HL-60 (cell line): ENCODE measurements at places on chromosomes 4 and X.

- DNase-seq, result no peak
Measured at GRCh38 chr4:120870279-120870673, 52.2 kb downstream of the PRDM5 start.

- no peak for DNase-seq
Measured at GRCh38 chrX:130295519-130296296, 27.0 kb upstream of the ZNF280C start.

DNA sequence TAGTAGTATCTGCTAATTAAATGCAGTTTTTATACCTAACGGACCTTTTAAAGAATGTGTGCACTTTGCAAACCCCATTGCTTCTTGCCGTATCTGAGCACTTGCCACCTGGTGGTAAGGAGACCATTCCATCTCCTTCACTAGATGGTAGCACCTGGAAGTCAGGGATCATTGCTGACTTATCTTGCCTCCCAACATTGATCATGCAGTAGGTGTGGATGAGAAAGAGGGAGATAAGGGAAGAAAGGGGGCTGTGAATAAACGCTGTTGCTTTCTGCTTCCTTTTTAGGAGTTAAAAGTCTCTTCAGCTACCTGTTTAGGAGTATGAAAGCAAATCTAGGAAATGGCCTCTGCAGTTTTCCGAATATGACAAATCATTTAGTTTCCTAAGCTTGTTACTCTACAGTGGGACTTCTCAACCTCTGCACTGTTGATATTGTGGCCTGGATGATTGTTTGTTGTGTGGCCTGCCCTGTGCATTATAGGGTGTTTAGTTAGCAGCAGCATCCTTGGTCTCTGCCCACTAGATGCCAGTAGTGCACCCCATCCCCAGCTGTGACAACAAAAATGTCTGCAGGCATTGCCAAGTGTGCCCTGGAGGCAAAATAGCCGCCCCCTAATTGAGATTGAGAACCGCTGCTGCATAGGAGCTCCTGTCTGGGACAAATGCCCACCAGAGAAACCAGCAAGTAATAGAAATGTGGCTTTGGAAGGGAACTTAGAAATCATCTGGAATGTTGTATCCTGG lies 38.8 kb downstream of the GAB1 start:
- DNase-seq, result no peak

DNA sequence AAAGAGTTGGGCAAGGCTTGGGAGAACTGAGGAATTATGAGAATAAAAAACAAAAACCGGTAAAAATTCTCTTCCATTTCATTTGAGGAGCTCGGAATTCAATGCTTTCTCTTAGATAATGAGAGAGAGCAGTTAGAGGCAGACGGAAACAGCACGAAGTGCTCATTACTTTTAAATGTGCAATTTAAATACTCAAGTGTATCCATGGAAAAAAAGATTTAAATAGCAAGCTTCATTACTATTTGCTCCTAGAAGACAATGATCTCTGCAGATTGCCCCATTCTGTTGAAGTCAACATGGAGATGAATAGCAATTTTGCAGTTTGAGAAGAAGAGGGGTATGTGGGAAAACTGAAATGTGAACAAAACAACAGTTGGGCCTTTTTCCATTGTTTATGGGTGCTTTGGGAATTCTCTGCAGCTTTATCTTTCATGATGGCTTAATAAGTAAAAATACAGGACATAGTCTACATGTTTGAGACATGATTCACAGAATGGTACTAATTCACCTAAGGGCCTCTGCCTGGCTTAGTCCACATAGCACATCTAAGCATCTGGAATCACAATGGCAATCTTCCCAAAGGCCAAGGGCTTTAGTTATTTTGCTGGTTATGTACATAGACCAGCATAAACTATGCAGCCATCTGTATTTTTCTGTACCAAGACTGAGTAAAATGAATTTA lies 512.7 kb upstream of the FAT1 start:
- no peak for DNase-seq

DNA sequence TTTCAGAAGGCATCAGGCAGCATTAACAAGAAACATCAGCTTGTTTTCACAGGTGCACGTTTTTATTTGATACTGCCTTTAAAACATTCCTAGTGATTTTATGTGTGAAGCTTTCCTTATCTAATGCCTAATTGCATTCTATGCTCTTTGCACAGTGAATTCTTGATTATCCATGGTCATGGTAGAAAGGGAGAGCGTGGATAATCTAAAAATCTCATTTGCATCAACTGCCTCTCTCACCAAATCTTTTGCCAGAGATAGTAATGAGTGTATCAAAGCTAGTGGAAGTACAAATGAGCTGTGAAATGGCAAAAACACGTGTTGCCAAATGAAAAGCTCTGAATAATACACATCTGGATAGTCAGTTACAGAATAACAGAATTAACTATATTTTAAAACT lies 170.5 kb downstream of the NAA11 start:
- no peak for DNase-seq

- no peak for DNase-seq
Measured at GRCh38 chrX:115367455-115367854, 77.9 kb downstream of the LUZP4 start.

DNA sequence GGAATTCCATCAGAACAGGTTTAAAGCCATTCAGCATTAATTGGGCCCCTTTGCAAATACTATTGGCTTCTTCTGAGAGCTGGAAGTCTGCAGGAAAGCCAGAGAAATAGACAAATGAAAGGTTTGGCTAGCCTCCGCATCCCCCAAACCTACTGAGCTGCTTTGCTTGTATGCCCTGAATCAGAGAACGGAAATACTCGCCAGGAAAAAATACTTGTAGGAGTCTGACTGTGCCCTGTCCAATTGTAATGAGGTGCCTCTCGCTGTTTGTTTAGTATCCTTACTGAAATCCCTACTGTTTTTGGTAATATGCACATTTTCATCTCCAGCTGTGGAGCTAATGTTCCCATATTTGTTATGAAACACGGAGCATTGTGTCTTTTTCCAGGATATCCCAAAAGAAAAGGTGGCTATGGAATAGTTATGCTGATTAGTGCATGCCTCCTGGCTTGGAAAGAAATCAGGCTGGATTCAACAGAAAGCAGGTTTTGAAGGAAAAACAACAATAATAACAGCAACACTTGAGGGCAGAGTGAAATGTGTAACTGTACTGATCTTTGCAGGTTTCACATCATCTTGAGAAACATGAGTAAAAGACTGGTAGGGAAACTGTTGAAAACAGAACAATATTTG lies 50.7 kb upstream of the NLGN4X start:
- no peak for DNase-seq
